ENCODE measurements at places on chromosomes 13 and 19.

- no peak for DNase-seq
These were observed 10.1 kb downstream of the ATCAY start for GRCh38 chr19:3890591-3890990.

DNA sequence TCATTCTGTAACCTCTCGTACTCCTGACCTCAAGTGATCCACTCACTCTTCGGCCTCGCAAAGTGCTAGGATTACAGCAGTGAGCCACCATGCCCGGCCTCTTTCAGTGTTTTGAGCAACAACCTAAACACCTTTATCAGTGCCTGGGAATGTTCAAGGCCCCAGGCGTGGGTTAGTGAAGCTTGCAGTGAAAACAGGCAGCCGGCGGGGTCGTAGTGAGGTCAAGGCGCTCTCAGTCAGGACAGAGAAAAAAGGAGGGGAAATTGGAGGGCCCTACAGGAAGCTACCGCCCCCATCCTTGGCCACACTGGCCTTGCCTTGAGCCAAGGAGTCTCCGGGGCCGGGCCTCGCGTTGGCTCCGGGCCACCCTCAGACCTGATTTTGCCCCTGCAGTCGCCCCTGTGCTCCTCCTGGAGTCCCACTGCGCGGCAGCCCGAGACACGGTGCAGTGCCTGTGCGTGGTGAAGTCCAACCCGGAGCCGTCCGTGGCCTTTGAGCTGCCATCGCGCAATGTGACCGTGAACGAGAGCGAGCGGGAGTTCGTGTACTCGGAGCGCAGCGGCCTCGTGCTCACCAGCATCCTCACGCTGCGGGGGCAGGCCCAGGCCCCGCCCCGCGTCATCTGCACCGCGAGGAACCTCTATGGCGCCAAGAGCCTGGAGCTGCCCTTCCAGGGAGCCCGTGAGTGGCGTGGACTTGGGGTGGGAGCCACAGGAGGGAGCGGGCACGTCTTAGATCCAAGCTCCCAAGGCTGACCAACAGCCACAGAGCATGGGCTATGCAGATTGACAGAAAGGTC lies 17.7 kb downstream of the MAG start:
- no peak for DNase-seq

DNA sequence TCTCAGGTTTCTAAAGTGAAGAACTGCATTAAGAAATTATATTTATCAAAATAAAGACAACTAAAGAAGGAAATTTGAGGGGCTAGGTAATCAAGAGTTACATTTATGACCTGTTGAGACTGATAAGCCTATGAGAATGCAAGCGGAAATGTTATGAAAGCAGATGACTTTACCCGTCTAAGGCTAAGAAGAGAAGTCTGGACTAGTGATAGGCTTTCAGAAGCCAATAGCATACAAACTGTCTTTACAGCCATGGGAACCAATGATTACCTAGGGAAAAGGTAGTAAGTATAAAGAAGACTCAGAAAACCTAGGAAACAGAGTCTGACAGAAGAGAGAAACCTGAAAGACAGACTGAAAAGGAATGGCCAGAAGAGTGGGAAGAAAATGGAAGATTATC lies 11.2 kb downstream of the TSC22D1 start:
- DNase-seq = no peak

GRCh38 chr13:25345576-25345975 lies 26.2 kb upstream of the ATP8A2 start:
- no peak for DNase-seq

GRCh38 chr19:44598880-44599279 lies 14.5 kb upstream of the IGSF23 start:
- DNase-seq = no peak
